EL (cell line): ENCODE measurements at places on chromosomes 4 and X.

DNA sequence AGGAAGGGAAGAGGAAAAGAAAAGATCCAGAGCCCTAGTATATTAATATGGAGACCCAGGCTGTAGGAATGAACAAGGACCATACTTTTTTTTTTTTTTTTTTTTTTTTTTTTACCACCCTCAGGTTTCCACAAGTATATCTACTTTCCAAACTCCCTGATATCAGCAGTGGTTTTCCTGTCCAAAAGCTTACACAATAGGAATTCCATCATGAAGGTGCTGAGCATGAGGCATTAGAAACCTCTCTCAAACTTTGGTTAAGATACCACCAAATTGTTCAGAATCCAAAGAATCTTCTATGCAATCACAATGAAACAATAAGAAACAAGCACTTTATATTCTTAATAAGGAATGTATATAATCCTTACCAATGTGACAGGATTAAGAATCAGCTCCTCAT is 26.5 kb downstream of the RPS6KA3 start:
- DNase-seq = no peak

- DNase-seq = peak; percentile 50
Observed at GRCh38 chr4:38989487-38989886, 42.7 kb downstream of the TMEM156 start.

DNA sequence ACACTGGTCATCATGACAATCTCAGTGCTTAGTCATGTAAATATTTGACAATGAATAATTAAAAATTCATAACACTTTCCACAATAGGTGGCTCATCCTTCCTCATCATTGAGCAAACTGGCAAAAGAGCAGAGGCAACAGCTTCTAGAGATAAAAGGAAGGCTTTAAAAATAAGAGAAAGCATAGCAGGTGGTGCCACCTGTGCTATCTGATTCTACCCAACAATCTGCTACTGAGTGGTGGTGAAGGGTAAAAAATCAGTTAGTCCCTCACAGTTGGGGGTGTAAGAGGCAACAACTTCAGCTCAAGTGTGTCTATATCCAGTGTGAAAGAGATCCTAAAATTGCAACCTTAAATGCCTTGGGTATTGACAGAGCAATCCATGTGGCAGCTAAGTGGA is 280.1 kb upstream of the PPARGC1A start:
- no peak for DNase-seq

DNA sequence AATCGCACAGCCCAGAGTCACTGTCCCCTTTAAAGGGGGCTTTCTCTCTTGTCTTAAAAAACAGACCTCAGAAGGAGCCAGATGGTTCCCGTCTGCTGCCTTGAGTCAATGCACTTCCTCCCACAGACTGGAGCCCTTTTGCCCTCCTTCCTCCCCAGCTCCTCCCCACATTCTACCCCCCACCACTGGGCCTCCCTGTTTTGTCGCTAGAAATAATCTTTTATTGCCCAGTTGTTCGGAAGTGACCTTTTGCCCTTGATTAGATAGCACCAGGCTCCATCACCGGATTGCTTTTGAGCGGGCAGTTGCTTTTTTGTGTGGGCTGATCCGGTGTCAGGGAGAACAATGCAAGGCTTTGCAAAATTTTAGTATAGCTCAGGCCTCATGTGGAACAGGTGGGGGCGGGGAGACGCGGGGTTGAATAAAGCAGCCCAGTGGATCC is 47.7 kb downstream of the SPRY1 start:
- peak; percentile 12 for DNase-seq

DNA sequence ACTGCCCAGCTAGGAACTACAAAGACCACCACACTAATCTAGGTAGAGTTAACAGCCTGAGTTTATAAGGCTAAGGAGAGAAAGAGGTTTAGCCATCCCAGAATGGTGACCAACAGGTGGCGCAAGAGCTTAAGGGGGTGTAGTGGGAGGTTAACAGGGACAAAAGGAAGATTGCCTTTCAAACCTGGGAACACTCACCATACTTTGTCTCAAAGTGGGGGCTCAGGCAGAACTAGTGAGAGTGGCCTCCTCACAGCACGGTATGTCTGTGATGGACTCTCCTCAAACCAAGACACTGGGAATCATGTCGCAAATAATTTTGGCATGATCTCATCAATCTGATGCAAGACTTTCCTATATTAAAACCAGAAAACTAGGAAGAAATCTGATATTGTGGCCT is 23.4 kb downstream of the CCNI start:
- DNase-seq = peak; percentile 66

DNA sequence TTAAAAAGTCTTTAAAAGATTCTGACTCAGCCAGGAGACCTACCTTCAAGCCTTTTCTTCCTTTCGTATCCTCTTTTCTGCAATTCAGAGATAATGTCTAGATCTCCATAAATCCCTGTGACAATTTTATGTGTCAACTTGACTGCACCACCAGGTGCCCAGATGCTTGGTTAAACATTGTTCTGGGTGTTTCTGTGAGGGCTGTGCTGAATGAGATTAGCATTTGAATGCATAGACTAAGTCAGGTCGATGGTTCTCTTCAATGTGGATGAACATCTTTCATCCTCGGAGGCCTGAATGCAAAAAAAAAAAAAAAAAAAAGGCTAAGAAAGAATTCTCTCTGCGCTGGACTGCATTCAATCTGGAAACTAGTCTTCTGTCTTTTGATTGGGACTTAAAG is 1082.7 kb downstream of the NLGN4X start:
- DNase-seq = no peak

DNA sequence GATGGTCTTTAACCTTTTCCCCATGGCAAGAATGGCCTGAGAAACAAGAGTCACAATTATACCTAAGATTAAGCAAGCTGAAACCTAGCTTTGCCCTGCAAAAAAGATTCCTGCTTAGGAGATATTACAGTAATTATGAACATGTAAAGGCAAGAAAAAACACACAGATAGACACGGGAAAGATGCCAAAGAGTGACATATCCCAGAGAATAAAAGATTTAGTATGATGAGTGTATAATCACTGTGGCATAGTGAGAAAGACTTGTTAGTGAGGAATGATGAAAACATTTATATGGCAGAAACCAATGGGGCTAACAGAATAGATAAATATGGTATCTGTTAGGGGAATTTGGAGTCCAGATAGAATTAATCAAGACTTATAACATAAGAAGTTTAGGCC is 29.6 kb upstream of the TASL start:
- DNase-seq = no peak

- DNase-seq = no peak
Observed at GRCh38 chr4:20017777-20018115, 234.0 kb upstream of the SLIT2 start.

- DNase-seq = no peak
Observed at GRCh38 chrX:87679849-87680248, 162.2 kb downstream of the KLHL4 start.

DNA sequence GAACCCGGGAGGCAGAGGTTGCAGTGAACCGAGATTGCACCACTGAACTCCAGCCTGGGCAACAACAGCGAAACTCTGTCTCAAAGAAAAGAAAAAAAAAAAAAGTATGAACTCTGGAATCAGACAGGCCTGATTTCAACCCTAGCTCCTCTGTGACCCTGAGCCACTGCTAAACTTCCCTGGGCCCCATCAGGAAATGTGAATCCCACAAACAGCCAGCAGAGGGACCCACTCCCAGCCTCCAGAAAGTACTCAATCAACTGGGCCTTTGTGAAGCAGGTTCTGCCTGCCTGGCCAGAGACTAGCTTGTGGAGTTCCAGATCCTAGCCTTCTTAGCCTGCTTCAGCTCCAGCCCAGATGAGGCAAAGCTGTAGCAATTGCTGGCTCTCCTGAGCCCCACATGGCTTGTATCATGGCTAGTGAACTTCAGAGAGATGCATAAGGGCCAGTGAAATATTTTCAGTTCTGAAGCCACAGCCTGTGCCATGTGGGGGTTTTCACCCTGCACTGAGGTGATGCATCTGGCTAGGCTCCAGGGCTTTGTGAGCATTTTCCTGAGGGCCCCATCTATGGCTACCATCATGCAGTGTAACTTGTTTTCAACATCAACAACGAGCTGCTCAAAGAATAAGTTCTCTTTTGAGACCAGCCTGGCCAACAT is 7.2 kb upstream of the IDS start:
- peak; percentile 42 for DNase-seq

DNA sequence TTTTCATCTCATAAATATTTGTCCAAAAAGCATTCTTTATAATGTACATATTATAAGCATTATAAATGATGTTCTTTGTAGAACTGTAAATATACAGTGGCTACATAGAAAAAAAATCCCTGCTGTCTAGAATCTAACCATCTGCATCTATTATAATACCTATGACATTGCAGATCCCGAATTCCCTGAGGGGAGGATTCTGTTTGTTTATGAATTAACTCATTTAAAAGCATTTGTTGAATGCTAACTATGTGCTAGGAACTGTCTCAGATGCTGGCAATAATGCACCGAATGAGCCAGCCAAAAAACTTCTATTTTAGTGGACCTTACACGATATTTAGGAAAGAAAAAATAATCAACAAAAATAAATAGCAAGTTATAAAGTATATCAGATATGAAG is 189.6 kb downstream of the PACRGL start:
- peak; percentile 8 for DNase-seq

DNA sequence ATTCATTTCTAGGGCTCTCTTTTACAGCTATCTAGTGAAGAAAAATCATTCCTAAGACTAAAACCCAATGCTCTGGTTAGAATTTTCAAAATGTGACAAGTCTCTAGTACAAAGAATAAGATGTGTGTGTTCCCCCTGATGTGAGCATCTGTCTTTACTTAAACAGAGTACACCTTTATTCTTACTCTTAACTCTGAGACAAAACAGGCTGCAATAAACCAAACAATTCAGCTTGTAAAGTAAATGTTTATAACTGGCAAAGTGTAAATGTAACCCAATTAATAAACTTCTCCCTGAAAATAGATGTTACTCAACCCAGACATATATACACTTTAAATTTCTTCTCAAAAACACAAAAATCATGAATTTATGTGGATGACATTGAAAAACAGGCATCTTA is 51.6 kb downstream of the PTCHD1 start:
- no peak for DNase-seq

GRCh38 chr4:96016634-96017299 is 176.9 kb downstream of the PDHA2 start:
- no peak for DNase-seq

DNA sequence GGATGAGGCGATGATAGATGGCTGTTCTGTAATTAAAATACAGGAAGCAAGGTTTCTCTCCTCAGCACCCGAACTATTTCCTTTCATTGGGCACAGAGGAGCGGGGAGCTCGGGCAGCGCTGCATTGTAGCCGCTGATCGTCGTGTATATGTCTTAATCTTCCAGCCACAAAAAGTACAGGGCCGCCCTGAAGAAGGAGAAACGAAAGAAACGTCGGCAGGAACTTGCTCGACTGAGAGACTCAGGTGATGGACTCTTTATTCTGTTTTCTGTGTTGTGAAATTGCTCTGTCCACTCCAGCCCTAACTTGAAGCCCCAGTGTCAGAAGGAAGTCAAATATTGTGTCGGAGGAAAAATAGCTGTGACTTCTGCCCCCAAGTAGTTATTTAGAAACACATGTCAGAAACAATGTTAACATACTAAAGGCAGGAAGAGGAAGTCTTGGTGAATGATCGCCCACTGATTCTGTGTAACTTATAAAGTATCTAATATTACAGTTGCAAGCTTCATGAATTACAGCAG is 546 bp downstream of the ZRSR2 start:
- no peak for DNase-seq
